HT1080 (cell line): ENCODE measurements at places on chromosomes 2 and 18. TPM values are rescaled to one million over a fixed set of nuclear protein-coding genes. Genes with fewer than 3 reads are reported as not detected.

Gene FKBP1B
- total RNA-seq: 0.56 and 0.63 TPM in 2 replicates

Gene DYNAP
- total RNA-seq: 0.03 TPM in 1 of 2 replicates, not detected in the other

Gene CGREF1
- 0.13 and 0.26 TPM in 2 replicates for total RNA-seq

Gene GPAT2
- not detected in 2 replicates for total RNA-seq

Gene SLC23A3
- total RNA-seq: 0.47 and 0.76 TPM in 2 replicates

Gene DNAH7
- under 0.01 and 0.06 TPM in 2 replicates for total RNA-seq

Gene IL1A
- 0.85 and 1.1 TPM in 2 replicates for total RNA-seq

Gene CFAP210
- not detected in 2 replicates for total RNA-seq

Gene TNFRSF11A
- 9.8 and 13.1 TPM in 2 replicates for total RNA-seq
